ENCODE measurements at places on chromosomes 1 and 21.

- no peak for DNase-seq
These were observed 95.1 kb upstream of the SLC45A1 start for GRCh38 chr1:8222789-8223188.

DNA sequence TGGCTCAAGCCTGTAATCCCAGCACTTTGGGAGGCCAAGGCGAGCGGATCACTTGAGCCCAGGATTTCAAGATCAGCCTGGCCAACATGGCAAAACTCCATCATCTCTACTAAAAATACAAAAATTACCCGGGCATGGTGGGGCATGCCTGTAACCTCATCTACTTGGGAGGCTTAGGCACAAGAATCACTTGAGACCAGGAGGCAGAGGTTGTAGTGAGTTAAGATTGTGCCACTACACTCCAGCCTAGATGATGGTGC, 12.0 kb downstream of the PALMD start:
- DNase-seq, result no peak

DNA sequence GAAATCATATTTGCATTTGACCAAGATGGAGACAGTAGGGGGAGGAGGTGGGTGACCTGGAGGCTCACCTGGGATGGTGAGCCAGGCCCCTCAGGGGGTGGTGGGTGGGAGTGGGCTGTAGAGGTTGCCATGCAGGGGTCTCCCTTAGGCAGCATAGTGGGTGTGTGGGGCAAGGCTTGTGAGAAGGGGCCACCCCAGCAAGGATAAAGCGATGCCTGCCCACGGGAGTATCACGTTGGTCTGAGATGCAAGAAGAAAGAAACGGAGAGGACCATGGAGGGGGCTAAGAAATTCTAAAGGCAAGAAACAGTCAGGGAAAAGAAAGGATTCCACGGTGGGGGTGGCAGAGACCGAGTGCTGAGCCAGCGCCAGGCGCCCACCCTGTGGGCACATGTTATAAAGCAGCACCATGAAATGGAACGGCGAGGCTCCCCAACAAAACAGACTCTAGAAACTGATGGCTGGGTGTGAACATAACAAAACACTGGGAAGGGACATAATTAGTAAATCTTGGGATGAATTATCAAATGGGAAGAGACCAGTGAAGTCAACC, 11.7 kb upstream of the C2CD2 start:
- no peak for DNase-seq

GRCh38 chr1:207919523-207920170, 8.7 kb upstream of the CD34 start:
- no peak for DNase-seq

- DNase-seq, result no peak
These were observed 145.1 kb downstream of the KCNJ6 start for GRCh38 chr21:37771181-37771580.

DNA sequence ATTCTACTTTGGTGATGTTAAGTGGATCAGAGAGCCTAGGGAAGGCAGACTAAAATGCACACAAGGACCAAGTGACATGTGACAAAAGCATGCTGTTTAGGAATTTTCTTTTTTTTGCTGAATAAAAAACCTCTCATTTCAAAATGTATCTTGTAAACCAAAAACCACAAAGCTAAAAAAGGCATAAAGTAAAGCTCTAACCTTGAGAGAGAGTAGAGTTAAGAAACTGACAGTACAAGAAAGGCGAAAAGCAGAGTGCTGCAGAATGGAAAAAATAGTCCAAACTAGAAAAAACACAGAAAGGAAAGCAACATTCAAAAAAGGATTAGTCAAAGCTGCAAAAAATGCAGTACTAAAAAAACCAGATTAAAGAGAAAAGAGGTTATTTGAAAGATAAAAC, 76.5 kb downstream of the EPS15 start:
- no peak for DNase-seq

DNA sequence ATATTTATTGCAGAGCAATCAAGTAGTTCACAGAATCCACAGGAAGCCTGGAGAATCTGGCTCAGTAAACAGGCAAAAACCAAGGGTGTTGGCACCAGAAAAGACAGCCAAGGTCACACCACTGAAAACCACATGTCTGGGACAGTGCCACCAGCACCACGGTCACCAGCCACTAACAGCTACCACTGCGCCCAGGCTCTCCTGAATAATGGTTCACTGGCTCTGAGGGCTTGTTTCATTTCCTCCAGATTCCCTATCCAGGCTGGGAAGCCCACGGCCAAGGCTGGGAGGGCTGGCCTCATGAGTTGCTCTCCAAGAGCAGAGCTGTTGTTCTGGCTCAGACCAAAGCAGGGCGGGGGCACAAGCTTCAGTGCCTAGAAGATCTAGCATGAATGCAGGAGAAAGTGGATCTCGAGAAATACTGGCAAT, 54.5 kb upstream of the PTGFRN start:
- no peak for DNase-seq

GRCh38 chr1:202848191-202848542, 37.4 kb downstream of the PCAT6 start:
- DNase-seq, result no peak

- peak; percentile 8 for DNase-seq
These were observed 9.4 kb upstream of the LMNA start for GRCh38 chr1:156104861-156105832.

DNA sequence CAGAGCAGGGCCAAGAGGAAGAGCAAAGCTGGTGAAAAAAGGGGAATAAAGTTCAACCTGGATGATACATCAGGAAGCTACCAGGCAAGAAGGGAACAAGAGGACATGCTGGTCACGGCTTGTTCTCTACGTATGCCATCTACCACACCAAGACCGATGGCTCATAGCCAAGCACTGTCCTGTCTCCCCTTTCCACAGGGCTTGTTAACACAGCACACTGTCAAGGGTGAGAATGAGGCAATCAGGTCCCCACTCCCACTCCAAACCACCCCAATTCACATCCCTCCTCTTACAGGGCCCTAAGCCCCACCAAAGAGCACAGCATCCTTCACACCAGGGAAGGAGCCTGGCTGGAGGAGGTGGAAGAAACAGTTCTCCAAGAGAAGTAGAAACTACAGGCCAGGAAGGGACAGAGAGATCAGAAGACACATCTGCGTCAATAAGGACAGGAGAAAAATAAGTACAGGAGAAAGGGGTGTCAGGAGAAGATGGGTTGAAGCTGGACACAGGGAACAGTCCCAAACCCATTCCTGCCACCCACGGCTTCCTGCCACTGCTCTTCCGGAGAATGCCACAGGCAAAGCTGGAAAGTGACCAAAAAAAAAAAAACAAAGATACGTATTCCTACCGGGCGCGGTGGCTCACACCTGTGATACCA, 923 bp upstream of the SHC1 start:
- DNase-seq, result peak; percentile 55

GRCh38 chr1:196144588-196144987, 463.7 kb downstream of the KCNT2 start:
- DNase-seq, result no peak

- no peak for DNase-seq
These were observed 934 bp downstream of the SCP2 start for GRCh38 chr1:52928015-52928404.

- DNase-seq, result no peak
These were observed 51.5 kb downstream of the ERI3 start for GRCh38 chr1:44303532-44303931.

- no peak for DNase-seq
These were observed 97.3 kb downstream of the TTLL7 start for GRCh38 chr1:83901547-83902155.

- DNase-seq, result no peak
These were observed 529 bp upstream of the PRMT2 start for GRCh38 chr21:46634966-46635323.

- no peak for DNase-seq
These were observed 210.0 kb downstream of the PLA2G4A start for GRCh38 chr1:187038784-187039183.

DNA sequence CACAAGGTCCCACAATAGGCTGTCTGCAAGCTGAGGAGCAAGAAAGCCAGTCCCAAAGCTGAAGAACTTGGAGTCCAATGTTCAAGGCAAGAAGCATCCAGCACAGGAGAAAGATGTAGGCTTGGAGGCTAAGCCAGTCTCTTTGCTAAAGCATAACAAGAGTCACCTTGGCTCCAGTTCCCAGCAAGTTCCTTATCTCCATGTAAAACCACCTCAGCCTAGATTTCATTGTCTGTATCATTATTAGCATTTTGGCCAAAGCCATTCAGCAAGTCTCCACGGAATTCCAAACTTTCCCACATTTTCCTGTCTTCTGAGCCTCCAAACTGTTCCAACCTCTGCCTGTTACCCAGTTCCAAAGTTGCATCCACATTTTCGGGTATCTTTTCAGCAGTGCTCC, 36.9 kb downstream of the PIGM start:
- DNase-seq, result no peak

GRCh38 chr1:92277105-92277723, 21.6 kb downstream of the GLMN start:
- DNase-seq, result no peak

DNA sequence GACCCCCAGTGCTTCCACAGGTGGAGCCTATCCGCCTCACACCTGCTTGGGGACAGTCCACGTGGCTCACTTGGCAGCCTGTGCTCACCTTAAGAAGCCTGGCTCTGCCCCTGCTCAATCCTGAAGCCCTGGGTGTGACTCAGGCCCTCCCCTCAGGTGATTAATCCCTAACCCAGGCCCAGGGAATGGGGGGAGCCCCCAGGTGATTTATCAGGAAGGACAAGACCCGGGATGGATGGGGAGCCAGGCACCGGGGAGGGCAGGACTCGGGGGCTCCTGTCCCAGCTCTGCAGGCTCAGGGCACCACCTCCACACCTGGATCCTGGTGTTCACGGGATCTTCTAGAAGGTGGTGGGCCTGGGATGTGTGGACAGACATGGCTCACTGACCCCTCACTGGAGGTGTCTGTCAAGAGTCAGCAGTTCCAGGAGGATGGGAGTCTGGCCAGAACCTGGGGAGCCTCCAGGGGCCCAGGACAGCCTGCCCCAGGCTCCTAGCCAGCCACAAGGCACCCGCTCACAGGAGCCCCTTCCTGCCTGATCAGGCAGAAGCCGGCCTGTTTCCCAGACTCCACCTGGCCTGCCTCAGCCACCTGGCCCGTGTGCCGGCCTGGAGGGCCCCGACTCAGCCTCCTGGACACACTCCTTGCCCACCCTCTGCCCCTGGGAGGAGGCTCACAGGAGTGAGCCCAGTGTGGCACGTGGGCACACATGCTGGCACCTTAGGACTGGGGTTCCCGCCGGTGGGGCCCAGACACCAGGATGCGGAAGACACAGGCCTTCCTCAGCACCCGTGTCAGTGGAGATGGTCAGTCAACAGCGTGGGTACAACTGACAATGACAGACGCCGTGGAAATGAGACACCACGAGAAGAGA, 38.6 kb upstream of the COL6A1 start:
- no peak for DNase-seq

- DNase-seq, result no peak
These were observed 610 bp downstream of the COL6A2 start for GRCh38 chr21:46098303-46099141.

DNA sequence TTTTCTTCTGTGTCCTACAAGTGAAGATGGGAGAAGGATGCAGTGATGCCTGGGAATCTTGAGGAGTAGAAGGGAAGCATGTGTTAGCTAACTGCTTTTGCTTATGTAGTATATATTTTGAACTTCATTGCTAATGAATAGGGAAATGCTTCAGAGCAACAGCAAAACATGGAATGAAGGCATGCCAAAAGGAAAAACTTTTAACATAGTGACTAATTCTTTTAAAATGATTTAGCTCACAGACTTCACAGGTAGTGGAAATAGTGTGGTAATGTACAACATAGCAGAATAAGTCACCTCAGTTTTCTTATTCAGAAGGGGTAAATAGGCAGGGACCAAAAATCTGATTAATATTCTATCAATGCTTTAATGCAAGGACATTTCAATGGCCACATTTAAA, 95.5 kb downstream of the LYPLAL1 start:
- DNase-seq, result no peak

Data from hematopoietic multipotent progenitor cell treated with erythropoietin and hydrocortisone succinate and interleukin-3 and kit ligand, for 17 days (in vitro differentiated cells).